H54 (cell line): ENCODE measurements at places on chromosomes 7 and 10.

- no peak for DNase-seq
These were observed 99.6 kb upstream of the DIP2C start for GRCh38 chr10:788796-789748.

DNA sequence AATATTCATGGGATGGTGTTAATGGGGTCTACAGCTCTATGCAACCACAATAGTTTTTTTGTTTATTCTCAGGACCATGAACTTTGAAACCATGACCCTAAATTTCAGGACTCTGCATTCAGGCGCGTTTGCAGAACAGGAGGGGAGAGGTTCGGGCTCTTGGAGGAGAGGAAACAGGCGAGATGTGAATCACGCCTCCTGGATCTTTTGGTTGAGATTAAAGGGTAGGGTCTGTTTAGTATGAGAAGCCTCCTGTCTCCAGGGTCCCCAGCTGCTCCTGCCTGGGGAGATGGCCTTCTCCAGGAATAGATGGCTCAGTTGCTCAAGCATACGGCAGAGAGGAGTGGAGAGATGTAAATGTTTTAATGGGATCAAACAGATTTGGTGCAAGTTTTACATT lies 18.2 kb downstream of the TLL2 start:
- DNase-seq: no peak

DNA sequence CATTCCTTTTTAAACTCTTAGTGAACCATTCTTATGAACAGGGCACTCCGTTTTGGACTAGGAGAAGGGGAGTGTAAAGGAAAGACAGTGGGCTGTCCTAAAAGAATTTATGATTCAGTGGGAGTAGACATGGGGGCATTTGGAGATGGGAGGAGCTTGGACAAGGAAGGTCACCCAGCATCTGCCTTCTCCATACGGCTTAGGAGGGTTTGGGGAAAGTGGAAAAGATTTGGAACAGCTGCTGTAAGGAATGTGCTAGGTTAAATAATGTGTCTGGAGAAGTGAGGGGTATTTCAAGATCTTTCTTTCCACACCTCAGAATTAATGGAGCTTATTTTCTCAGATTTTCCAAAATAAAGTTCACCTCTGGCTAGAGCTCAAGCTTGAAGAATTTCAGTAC lies 24.0 kb downstream of the SLC35G1 start:
- no peak for DNase-seq

- no peak for DNase-seq
These were observed 13.8 kb downstream of the PSAP start for GRCh38 chr10:71837098-71837827.

DNA sequence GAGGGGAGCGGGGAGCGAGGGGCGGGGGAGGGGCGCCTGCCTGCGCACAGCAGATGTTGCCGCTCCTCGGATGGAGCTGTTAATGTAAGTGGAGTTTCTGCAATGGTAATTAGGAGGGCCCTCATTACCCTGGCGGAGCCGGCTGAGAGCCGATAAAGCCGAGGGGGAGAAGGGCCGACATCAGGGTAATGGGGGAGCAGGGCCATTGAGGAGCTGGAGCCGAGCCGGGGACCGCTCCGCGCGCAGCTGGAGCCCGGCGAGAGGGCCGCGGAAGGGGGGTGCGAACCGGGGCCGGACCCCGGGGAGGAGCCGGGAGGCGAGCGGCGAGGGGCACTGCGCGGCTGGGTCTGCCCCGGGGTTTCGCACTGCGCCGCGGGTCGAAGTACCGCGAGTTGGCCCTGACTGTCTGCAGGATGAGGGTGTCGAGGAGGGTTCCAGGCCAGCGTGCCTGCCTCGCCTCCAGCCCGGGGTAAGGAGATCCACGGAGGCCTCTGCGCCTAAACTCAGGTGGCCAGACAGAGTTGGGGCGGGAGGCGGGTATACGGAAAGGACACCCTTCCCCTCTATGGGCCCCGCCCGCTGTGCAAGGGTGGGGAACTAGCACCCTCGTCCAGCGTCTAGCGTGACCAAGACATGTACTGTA lies 55.0 kb upstream of the LBX1 start:
- no peak for DNase-seq

DNA sequence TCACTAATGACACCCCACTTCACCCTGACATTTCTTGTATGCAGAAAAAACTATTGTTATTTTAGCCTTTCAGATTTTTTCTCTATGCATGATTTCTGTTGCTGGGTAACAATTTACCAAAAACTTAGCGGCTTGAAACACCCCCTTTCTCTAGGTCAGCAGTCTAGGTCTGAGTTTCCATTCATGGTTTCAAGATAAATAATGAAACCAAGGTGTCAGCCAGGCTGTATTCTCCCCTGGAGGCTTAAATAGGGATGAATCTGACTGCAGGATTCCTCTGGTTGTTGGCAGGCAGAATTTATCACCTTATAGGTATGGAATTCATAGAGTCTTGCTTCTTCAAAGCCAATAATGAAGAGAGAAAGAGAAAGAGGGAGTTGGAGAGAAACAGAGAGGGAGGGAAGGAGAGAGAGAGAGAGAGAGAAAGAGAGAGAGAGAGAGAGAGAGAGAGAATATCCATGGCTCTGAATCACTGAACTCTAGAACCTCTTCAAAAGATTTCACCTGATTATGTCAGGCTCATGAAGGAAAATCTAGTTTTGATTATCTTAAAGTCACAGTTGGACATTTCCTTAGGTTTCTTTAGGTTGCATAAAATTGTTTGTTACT lies 1224.6 kb upstream of the LRRTM3 start:
- DNase-seq: no peak

- no peak for DNase-seq
These were observed 39.5 kb downstream of the RBM28 start for GRCh38 chr7:128304212-128304611.

- DNase-seq: no peak
These were observed 15.8 kb downstream of the TMEM254 start for GRCh38 chr10:80094231-80094630.
